ENCODE measurements at places on chromosomes 13 and 19.

- DNase-seq: peak; percentile 3
Measured at GRCh38 chr19:33476151-33476707, 45.4 kb downstream of the PEPD start.

DNA sequence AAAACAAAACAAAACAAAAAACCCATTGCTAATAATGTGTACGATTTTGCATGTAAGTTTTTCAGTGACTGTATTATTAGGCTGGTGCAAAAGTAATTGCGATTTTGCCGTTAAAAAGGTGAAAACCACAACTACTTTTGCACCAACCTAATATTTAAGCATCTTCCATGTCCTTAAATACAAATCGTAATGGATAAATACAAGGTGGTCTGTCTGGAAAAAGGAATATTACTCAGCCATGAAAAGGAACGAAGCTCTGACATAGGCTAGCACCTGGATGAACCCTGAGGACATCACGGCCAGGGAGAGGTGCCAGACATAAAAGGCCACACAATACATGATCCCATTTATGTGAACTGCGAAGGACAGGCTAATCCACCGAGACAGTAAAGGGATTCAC, 33.2 kb downstream of the GADD45B start:
- no peak for DNase-seq

DNA sequence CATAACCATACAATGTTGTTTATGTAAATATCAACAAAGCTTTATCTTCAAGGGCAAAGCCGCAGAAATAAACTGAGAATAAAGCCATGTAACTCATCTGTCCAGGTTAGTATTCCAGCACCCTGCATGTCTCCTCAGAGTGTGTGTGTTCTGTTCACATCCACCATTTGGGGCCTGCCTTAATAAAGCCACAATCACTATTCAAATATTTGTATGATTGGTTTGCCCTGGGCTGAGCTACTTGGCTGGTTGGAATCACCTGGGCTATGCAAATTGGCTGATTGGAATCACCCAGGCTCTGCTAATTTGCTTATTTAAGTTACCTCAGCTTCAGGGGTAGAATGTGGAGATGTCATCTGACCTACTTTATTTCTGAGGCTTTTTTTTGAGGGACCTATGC, 42.4 kb upstream of the ZNF737 start:
- DNase-seq: no peak

DNA sequence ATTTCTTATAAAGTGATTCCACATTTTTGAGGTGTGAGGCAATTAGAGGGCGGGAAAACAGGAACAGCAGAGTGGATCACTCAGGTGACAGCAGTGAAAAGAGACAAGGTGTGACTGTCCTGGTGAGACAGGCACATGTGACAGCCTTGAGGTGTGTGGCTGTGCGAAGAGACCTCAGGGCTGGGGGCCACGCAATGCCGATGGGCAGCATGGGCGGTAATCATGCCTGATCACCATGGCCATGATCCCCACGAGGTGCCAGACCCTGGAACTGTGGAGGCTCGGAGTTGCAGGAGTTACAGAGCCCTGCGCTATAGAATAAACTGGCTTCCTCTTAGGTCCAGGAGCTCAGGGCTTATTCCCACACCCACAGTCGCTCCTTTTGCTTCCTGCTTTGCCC, 2.0 kb downstream of the SPACA6 start:
- no peak for DNase-seq

- no peak for DNase-seq
Measured at GRCh38 chr13:32024750-32025149, 6.8 kb upstream of the FRY start.

GRCh38 chr19:2424686-2425621, 2.4 kb downstream of the TIMM13 start:
- no peak for DNase-seq

DNA sequence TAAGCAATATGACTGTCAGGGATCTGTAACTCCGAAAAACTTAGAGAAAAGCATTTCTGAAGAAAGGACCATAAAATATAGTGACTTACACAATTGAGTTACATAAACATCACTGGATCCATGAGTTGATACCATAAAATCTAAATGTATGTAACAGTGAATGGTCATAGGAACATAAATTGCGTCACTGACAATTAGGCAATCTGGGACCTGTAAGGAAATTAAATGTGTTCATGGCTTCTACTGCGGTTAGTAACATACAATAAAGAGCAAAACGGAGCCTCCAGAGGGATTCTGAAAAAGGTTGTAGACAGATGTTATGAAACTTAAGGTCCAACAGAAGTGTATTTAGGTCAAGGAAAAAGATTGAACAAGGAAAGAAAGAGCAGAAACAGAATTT, 27.1 kb downstream of the POU4F1 start:
- DNase-seq: no peak

DNA sequence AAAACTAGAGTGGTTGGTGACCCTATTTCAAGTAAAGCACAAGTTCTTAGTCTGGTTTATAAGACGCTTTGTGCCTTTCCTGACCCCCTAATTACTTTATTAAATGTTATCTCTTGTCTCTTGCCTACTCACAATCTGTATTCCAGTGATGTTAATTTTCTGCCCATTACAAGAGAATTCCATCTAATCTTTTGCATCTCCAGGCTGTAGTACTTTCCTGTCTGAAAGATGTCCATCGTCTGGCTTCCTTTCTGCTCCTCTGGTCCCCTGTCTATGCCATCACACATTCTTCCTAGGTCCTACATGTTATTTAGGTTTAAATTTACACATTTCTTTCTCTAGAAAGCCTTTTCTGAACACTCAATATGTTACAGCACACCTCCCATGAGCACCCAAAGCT, 25.9 kb upstream of the OXGR1 start:
- DNase-seq: no peak

- no peak for DNase-seq
Measured at GRCh38 chr19:29299416-29300380, 86.7 kb upstream of the UQCRFS1 start.

DNA sequence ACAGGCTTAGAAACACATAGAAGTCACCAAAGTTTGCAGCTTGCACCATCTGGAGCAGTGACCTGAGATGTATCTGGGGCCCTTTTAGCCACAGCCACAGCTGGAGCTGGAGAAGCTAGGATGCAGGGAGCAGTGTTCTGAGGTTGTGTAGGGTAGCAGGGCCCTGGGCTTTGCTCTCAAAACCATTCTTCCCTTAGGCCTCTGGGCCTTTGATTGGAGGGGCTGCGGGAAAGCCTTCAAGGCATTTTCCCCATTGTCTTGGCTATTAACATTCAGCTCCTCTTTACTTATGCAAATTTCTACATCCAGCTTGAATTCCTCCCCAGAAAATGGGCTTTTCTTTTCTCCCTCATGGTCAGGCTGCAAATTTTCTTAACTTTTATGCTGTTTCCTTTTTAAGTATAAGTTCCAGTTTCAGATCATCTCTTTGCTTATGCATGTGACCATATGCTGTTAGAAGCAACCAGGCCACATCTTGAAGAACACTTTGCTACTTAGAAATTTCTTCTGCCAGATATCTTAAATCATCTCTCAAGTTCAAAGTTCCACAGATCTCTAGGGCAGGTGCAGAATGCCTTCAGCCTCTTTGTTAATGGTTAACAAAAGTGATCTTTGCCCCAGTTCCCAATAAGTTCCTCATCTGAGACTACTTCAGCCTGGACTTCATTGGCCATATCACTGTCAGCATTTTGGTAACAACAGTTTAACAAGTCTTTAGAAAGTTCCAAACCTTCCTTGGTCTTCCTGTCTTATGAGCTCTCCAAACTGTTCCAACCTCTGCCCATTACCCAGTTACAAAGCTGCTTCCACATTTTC, 48.5 kb downstream of the NBEA start:
- no peak for DNase-seq

- DNase-seq: no peak
Measured at GRCh38 chr13:33561627-33562026, 256.3 kb upstream of the RFC3 start.

DNA sequence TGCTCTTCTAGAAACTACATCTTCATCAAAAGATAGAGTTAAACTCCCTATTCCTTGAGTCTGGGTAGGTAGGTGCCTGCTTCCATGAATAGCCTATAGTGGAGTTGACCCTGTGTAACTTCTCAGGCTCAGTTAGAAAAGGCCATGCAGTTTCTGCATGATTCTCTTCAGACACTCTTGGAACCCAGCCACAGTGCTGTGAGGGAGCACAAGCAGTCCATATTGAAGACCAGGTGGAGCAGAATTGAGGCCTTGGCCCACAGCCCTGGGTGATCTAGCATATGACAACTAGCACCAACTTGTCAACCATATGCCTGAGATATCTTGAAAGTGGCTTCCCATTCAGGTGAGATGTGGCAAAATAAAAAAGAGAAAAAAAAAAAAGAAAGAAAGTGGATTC, 10.3 kb upstream of the PAN3 start:
- no peak for DNase-seq

DNA sequence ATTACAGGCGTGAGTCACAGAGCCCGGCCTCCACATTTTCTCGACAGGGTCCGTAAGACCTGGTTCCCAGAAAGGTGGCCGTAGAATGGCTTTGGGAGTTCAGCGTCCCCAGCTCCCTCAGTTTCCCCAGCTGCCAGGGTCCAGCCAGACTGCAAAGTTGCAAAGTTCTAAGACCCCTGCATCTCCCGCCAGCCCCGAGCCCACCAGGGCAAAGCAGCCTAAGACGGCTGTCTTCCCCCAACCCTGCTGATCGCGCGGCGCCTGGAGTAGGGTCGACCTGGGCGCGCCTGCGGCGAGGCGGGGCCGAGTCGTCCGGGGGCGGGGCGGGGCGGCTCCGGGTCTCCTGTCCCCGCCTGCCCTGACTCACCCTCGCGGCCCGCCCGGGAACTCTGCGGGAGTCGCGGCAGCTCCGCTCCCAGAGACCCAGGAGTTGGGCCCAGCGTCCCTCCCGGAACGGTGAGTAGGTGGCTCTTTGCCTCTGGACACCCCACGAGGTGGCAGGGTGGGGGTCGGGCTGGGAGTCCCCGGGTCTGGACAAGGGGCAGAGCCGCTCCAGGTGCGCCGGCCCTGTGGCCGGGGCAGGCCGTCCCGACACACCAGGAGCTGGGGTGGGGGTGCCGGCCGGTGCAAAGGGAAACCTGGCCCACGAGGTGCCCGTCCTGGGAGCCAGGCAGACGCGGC, at the start of gene LRRC8E:
Gene LRRC8E (plus strand): TSS at position 366 of the 681 bp plus-strand sequence. CDS start 7,094 bp downstream, outside the sequence.
- peak; percentile 48 for DNase-seq

DNA sequence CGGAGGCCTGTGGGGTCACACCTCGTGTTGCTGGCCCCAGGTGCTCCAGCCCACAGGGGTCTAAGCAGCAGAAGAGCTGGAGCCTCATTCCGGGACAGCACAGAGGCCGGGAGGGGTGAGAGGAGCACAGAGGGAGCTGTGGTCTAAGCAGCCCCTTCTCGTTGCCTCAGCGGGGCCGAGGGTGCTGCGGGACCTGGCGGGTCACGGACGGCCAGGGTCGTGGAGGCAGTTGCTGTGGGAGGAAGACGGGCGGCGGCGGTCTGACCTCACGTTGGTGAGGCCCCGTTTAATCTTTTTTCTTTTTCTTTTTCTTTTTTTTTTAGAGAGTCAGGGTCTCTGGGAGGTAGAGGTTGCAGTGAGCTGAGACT, 21.7 kb downstream of the PIAS4 start:
- no peak for DNase-seq

GRCh38 chr19:43634872-43635560, 4.6 kb downstream of the CADM4 start:
- no peak for DNase-seq

- DNase-seq: no peak
Measured at GRCh38 chr13:32454886-32455593, 27.1 kb upstream of the N4BP2L1 start.

- DNase-seq: peak; percentile 92
Measured at GRCh38 chr19:49127674-49128544, 8.6 kb downstream of the PPFIA3 start.

- no peak for DNase-seq
Measured at GRCh38 chr13:46753137-46753536, 43.8 kb downstream of the ESD start.

- DNase-seq: no peak
Measured at GRCh38 chr13:30667014-30667413, 49.3 kb downstream of the USPL1 start.

- no peak for DNase-seq
Measured at GRCh38 chr19:14112051-14112808, 5.3 kb downstream of the PRKACA start.

DNA sequence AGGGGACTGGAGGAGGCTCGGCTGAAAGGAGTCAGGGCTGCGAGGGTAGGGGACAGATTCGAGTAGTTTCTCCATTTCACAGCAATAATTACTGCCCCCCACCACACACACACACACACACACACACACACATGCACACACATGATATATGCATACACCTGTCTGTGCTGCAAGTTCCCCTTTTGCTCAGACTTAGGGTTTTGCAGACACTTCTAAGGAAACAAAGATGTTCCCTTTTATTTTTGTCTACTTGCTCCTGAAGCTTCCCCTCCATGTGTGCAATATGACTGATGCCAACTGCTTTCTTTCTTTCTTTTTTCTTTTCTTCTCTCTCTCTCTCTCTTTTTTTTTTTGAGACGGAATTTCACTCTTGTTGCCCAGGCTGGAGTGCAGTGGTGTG, 13.4 kb downstream of the MBD3L2B start:
- no peak for DNase-seq

DNA sequence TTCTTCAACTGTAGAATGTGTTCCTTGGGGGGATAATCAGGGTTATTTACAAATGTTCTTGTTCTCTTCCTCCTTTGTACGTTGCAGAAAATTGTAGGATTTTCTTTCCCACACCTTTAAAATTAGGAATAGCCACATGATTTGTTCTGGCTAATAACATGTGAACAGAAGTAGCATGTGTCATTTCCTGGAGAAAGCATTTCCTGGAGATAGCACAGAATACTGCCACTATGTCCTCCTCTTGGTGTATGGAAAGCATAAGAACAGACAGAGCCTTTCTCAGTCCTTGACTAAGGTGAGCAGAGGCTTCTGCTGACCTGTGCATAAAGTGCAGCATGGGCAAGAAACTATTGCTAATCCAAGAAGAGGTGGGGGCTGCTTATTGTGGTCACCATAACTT, 101.8 kb downstream of the FAM216B start:
- no peak for DNase-seq

- DNase-seq: no peak
Measured at GRCh38 chr19:2795827-2796658, 10.7 kb downstream of the THOP1 start.

- DNase-seq: no peak
Measured at GRCh38 chr13:27250833-27251165, 559 bp upstream of the RPL21 start.

GRCh38 chr13:26759249-26759906, 1.2 kb downstream of the GPR12 start:
- no peak for DNase-seq

- DNase-seq: no peak
Measured at GRCh38 chr19:42361545-42361910, 28.6 kb downstream of the CNFN start.

DNA sequence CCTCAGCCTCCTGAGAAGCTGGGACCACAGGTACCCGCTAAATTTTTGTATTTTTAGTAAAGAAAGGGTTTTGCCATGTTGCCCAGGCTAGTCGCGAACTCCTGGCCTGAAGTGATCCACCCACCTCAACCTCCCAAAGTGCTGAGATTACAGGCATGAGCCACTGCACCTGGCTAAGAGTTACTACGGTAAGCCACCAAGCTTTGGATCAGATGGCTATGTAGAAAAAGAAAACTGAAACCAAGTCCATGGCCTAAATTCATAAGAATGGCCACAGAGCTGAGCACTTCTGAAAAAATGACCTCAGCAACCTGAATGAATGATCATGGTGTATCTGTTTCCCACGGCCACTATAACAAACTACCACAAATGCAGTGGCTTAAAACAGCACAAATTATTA, 9.4 kb downstream of the OPA3 start:
- DNase-seq: no peak
